ENCODE measurements at places on chromosomes 3 and 15.

- no peak for DNase-seq
Observed at GRCh38 chr3:161386991-161387770, 15.9 kb upstream of the SPTSSB start.

DNA sequence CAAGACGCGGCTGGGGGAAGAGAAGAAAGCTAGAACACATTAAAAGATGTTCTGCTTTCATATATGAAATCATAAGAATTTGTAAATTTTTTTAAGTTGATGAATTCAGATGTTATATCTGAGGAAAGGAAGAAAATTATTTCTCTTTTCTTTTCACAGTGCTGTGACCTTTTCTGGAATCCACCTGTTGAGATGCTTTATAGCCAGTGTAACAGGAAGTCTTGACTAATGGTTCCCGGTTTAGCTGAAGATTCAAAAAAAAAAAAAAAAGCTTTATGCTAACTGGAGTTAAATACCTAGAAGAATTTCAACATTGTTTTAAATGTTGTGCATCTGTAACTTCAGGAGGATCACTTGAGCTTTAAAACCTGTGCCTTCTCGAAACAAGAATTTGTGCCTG is 9.9 kb downstream of the GTPBP8 start:
- DNase-seq, result no peak

DNA sequence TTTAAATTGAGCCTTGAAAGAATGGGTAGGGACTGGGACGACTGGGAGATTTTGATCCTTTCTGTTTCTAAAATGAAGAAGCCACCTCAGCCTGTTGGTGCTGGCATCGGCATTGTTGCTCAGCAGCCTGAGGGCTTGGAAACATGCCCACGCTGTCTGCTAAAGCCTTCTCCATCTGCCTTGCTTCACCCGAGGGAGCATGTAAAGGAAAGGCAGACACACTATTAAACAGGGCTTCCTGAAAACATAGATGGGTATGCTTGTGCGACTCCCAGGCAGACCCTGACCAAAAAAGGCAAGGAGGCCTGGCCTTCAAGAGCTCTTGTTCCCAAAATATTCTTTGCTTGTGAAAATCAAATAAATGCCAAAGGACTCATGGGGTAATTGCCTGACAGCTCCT is 84.2 kb upstream of the SLC4A7 start:
- no peak for DNase-seq

DNA sequence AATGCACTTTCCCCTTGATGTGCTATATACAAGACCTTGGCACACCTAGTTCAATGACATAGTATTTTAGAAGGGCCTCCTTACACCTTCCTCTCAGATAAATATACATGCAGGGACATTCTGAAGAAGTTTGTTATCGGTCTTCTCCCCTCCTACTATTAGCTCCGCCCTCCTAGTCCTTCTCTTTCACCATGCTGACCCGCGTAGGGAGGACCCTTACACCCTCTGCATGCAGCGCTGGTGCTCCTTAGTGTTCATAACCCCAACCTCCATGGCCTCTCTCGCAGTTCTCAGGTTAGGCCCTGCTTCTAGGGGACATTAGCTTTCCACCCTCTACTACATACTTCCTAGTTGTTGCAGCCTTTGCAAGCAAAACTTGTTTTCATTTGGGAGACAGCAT is 146.4 kb downstream of the PGPEP1L start:
- DNase-seq, result no peak

- DNase-seq, result peak; percentile 85
Observed at GRCh38 chr3:133490468-133491351, 82.8 kb upstream of the CDV3 start.

- DNase-seq, result no peak
Observed at GRCh38 chr3:193211173-193211572, 29.8 kb upstream of the PLAAT1 start.

DNA sequence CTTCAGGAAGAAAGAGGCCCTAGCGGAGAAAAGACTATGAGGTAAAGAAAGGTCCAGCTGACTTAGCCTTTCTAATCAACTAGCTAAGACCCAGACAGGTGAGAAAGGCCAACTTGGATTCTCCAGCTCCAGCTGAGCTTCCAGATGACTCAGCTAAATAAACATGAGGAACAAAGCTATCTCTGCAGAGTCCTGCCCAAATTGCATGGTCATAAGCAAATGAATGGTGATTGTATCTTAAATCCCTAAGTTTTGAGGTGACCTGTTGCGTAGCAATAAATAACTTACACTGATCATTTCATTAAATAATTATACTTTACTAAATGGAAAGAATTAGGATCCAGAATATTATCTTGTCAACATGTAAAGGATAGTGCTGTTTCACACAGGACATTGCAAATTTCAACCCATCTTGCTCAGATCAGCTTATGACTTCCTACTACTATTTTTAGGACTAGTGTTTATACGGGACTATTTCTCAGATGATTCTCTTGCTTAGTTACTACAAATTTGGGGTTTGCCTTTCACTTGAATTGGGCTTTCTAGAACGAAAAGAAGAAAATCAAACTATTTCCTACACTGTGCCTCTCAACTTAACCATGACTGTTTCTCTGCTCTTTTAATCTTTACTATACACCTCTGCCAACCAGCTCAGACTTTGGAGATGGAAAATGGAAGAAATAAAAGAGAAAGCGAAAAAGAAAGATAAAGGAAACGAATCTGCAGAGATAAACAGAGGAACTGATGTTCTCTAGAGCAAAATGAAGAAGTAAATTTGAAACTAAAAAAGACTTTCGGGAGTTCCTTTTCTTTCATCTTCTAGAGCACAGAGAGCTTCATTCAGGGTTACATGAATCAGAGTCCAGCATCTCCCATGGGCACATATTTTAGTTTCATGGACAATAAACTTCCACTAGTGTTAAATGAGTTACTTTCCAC is 6.6 kb upstream of the ADGRG7 start:
- no peak for DNase-seq

DNA sequence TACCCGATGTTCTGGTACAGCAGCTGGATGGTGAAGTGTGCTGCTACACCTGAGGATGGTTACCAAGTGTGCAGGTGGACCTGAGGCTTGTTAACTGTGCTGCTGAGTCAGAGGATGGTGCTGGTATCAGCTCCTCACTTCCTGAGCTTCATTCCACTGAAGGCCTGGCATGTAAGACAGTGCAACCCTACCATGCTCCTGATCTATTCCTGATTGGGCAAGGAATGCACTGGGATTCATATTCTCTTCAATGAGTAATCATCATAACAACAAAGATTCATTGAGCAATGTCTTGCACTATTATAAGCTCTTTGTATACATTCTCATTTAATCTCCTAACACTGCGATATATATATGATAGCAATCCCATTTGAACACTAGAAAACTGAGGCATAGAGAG is 62.9 kb upstream of the THSD4 start:
- DNase-seq, result no peak

DNA sequence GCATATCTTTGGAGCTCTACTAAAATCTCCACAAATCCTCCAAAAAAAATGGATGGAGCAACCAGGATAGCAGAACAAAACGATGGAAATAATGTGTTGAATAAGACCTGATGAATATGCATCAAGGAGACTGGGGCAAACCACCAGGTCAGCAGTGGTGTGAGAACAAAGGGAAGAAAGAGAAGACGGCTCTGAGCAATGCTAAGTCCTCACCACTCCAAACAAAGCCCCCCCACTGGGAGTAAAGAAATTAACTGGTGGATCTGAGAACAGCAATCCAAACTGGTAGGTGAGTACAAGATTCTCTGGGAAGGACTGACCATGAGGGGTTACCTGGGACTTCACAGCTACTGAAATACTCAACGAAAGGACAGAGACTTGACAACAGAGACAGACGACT is 977.3 kb downstream of the TBL1XR1 start:
- no peak for DNase-seq

- DNase-seq, result no peak
Observed at GRCh38 chr3:172915911-172916514, 165.5 kb downstream of the ECT2 start.

DNA sequence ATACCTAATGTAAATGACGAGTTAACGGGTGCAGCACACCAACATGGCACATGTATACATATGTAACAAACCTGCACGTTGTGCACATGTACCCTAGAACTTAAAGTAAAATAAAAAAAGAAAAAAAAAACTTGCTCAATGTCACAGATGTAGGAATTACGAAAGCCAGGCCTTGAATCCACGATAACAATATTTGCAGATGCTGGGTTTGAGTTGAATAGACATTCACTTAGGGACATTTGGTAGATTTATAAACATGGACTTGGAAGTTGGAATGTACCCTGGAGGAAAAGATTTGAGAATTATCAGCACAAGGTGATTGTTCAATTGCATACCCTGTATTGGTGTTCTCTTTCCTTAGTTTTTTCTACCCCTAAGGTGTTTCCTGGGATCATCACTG is 260.2 kb upstream of the PEX5L start:
- DNase-seq, result no peak

GRCh38 chr3:45119376-45119775 is 26.8 kb downstream of the CDCP1 start:
- no peak for DNase-seq

- DNase-seq, result no peak
Observed at GRCh38 chr3:3089017-3089416, 21.2 kb downstream of the IL5RA start.

GRCh38 chr3:98233468-98233867 is 30.6 kb upstream of the OR5H6 start:
- DNase-seq, result no peak

GRCh38 chr15:72774696-72775383 is 8.7 kb downstream of the ADPGK start:
- DNase-seq, result no peak

DNA sequence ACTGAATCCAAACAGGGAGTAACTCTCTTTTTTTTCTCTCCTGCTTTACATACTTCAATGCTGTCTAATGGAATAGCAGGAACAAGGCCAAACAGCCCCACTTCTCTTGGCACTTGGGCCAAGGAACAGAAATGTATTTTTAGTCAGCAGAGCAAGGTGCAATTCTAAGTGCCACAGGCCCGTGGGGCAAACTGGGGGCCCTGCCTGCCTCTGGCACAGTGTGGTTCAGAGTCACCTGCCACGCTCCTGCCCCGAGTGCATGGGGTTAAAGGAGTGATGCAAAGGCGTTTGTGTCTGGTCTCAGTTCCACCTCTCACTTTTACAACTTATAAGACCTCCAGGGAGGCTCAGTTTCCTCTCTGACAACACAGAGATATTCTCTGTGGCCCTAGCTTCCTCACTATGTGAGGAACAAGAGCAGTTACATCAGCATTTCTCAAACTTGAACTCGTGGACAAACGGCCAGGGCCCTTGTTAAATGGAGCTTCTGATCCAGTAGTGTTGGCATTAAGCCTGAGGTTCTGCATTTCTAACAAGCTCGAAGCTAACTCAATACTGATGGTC is 51.3 kb downstream of the LRIG1 start:
- DNase-seq, result no peak

- DNase-seq, result no peak
Observed at GRCh38 chr3:22859618-22860017, 343.5 kb upstream of the UBE2E2 start.

GRCh38 chr3:196111939-196112386 is 30.1 kb upstream of the TFRC start:
- DNase-seq, result peak; percentile 58

- no peak for DNase-seq
Observed at GRCh38 chr3:38003817-38004414, 13.3 kb downstream of the VILL start.

DNA sequence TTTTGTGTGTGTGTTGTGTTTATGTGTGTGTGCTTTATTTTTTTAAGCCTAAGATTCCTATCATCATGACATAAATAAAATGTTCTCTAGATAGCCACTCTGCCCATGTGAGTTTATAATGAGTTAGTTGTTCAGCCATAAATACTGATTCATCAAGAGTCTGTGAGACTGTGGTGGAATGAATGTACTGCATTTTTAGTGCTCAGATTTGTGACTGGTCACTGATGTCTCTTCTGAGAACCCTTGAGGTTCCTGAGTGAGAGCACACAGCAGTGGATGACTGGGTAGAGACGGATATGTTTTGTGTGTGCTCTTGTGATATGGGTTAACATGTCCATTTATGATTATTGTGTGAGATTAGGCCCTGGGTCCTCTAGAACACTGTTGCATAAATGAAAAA is 51.2 kb downstream of the SETD5 start:
- DNase-seq, result no peak

- DNase-seq, result no peak
Observed at GRCh38 chr15:58999694-59000093, 12.2 kb downstream of the RNF111 start.

DNA sequence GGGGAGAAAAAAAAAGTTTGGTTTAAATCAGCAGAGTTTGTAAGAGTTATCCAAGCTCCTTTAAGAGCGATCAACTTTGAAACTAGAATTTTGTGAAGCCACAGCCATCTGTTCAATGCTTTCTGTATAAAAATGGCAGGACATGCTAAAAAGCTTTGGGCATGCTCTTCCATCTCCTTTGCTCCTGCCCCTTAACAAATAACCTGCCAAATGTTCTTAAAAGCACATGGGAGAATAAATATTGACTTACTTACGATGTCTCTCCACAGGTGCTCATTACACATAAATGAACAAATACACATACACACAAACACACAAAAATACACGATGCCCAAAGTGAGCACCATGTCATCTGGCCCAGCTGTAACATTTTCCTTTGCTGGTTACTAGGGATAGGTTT is 211.8 kb upstream of the DPH6 start:
- no peak for DNase-seq

GRCh38 chr3:121696186-121696585 is 35.5 kb upstream of the HCLS1 start:
- DNase-seq, result no peak

DNA sequence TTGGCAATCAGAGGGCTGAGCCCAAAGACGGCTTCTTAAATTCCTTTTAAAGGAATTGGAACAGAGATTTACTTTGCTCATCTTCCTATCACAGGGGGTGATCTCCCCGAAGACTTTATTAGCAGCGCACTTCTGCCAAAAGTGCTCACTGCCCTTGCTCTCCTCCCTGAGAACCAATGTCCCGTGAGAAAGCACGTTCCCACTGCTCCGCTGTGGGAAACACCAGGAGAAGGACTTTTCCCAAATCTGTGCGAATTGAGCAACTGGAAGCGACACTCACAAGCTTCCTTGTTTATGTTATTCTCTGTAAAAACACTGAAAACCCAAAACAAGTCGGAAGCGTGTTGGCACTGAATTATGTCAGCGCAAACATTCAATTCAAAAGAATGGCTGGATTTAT is 670.8 kb upstream of the NR2F2 start:
- no peak for DNase-seq

GRCh38 chr15:95262866-95263564 is 1031.7 kb downstream of the MCTP2 start:
- DNase-seq, result no peak

DNA sequence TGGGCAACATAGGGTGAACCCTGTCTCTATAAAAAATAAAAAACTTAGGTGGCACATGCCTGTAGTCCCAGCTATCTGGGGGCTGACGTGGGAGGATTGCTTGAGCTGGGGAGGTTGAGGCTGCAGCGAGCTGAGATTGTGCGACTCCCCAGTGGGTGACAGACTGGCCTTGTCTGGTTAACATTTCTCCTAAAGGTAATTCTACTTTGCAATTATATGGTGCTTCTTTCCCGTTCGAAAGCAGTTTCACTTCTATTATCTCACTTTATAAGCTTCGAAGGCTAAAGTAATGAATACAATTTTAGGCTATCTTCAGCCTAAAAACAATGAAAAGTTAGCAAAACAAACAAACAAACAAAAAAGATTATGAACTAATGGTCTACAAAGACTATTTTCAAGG is 35.3 kb downstream of the COMMD2 start:
- DNase-seq, result no peak
